ENCODE measurements at places on chromosomes 2 and 18.

DNA sequence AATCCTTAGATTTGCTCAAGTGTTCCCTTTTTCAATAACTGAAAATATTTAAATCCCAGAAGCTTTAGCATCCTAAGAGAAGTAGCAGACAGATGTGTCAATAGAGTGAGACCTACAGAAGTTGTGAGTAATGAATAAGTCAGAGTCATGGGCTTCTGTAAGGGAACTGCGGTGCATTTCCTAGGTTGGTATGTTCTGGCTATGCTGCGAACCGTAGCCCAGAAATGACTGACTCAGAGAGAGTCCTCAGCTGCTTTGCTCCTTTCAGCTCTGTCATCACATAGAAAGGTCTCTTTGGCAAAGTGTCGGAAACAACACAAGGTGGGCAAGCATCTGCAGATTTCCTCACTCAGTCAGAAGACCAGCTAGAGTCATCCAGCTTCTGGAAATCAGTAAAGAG, 297.1 kb downstream of the ARHGAP15 start:
- no peak for DNase-seq

GRCh38 chr2:190997526-190998113, 16.4 kb downstream of the STAT1 start:
- DNase-seq, result no peak

- DNase-seq, result peak; percentile 5
Measured at GRCh38 chr2:149167001-149167780, 128.7 kb downstream of the LYPD6B start.

DNA sequence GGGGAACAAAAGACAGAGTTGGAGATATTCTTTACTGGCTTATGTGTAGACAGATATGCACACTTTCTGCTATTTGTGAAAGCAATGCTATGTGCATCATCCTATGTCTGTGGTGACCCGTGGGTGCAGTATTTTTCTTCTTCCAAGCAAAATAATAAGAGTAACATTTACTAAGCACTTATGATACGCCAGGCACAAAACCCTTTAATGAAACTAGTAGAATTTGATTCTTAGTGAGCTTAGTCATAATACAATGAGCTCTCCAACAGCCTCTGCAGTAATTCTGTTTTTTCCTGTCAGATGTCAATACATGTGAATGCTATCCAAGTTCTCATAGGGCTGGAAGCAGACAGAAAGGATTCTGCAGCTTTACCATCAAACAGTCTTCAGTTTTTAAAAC, 130.6 kb downstream of the RAD51AP2 start:
- no peak for DNase-seq

GRCh38 chr2:186725783-186726182, 31.9 kb downstream of the FAM171B start:
- DNase-seq, result no peak

DNA sequence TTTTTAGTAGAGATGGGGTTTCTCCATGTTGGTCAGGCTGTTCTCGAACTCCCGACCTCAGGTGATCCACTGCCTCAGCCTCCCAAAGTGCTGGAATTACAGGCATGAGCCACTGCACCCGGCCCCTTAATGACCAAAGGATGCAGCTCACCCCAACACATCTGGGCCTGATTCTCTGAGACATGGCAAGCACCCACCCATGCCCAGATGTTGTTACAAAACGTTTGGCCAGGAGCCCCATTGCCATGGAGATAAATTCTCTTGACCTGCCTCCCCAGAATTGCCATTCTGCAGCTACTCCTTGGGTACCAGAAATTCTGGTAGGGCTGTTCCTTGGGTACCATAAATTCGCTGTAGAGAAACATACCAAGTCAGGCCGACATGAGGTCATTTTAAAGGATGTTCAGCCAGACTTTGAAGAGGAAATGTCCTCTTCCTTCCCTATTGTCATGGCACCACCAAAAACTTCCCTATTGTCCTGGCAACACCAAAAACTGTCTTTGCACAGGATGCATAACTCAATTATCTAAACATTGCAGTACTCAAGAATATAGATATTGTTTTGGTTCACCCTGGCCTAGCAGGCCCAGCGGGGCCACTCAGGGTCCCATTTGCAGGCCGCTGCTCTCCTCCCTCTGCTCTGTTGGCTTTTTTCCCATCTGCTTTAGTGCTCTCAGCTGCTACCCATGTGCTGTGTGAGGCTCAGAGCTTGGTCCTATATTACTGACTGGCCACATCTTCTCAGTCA, 160.9 kb upstream of the TTC39C start:
- no peak for DNase-seq

DNA sequence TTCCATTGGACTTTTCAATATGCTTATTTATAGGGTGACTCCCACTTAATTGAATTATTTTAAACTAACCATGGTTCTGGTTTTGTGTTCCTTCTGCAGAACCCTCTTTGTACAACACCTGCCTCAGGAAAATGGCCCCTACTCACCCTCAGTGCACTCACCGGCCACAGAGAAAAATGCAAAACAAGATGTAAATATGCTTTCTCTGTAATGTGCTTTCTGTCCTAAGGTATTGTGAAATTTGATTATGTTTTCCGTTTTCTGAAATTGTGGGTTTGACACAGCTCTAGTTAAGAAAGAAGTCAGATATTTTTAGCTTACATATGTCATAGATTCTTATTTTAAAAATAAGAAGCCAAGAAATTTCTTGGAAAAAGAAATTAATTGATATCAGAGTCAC, 357.7 kb upstream of the SMIM21 start:
- no peak for DNase-seq

DNA sequence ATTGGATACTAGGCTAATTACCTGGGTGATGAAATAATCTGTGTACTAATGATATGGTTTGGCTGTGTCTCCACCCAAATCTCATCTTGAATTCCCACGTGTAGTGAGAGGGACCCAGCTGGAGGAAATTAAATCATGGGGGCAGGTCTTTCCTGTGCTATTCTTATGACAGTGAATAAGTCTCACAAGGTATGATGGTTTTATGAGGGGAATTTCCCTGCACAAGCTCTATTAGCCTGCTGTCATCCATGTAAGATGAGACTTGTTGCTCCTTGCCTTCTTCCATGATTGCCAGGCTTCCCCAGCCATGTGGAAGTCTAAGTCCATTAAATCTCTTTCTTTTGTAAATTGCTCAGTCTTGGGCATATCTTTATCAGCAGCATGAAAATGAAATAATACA, 394.1 kb upstream of the SYT4 start:
- no peak for DNase-seq

DNA sequence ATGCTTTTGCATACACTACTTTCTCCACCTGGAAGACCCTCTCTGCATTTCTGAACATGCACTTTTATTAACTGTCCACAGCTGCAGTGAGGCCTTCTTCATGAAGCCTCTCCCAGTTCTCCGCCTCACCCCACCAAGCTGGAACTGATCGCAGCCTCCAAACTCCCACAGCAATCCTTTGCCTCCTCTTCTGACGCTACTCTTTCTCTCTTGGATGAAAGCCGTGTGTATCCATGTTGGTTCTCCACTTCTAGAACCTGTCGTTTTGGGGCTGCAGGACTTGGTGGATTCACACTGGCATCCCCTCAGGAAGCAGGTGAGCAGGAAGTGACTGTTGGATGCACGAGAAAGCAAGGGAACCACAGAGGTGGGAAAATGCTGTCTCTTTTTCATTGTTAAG, 288.6 kb downstream of the MYCN start:
- no peak for DNase-seq

GRCh38 chr2:53655256-53655655, 112.3 kb upstream of the CHAC2 start:
- no peak for DNase-seq

GRCh38 chr2:8685697-8686358, 4.0 kb downstream of the ID2 start:
- DNase-seq, result peak; percentile 70

GRCh38 chr2:59282374-59283057, 1041.4 kb upstream of the FANCL start:
- no peak for DNase-seq

DNA sequence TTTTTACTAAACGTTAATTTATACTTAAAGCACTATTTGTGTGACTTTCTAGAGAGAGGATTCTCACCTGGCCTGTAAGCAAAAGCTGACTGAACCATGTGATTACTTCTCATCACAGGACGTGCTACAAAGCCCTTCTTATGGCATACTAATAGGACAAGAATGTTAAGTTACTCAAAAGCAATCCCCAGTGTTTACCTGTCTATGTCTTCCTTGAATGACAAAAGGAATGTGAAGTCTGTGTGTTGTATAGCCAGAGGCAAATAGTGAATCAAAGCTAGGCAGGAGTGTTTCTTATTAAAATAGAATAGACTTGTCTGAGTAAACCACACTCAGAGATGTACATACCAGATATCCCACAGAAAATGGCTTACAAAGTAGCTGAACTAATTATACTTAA, 1465.5 kb downstream of the SUCLG1 start:
- DNase-seq, result no peak

DNA sequence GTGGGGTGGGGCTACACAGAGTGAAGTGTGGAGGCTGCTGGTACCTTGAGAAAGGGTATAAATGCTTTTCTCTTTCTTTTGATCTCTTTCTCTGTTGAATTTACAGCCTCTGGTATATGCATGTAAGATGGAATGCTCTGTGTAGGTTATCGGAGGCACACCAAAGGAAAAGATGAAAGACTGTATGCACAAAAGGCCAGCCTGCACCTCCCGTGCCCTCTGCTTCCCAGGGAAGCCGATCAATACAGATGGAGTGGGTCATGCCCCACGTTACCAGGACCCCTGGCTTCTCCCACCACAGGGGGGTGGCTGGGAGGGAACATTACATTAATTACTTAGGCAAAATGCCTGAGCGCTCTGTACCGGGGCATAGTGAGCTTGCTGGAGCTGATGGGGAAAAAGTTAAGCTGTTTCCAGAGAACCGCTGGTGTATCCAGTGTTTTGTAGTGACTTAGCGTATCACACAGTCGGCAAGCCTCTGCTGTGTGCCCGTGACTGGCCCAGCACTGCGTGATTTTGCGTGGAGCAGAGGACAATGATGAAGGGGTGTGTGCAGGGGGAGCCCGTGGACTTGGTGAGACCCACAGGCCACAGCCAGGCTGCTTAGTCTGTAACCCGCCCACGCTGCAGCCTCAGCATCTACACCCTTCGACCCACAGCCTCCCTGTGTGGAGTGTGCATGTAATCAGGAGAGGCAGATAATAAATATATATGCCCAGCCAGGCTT, 8.0 kb downstream of the ALLC start:
- DNase-seq, result no peak

GRCh38 chr2:219643788-219644398, 16.5 kb downstream of the SLC4A3 start:
- DNase-seq, result no peak

DNA sequence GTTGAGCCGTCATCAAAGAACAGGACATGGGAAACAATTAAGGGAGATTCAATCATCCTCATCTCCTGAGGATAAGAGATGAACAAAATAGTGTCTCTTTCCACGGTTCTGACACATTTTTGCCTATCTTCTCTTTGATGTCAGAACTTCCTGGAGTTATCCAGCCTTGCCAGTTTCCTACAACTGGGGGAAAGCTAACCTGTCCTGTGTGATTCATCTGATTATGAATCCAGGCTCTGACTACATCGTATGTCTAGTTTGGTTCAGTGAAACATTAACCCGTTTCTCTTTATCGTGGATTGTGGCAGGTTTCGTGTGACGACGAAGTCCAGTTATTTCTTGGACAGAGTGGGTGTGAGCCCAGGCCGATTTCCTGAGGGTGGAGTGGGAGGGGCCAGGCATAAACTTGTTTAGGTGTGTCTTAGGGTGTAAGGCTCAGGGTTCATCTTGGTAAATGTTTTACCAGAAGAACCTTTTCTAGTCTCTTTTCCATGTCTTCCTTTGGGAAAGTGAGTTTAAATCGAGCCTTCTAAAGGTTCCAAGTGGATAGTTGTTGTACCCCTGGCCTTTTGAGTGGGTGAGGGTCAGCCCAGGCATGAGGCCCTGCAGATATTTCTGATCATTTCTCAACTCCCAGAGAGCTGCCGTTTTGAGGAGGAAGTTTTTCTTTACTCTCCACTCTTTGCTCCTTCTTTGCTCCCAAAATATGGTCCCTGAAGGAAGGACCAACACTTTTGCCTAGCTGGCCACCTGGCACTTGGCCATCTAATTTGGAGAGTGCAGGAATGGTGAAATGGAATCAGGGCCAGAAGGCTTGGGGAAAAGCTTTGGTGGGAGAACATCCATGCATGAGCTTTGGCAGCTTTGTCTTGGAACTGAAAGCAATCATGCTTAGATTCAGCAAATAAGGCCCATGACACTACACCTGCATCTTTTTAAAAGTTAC, 50.4 kb upstream of the FZD5 start:
- DNase-seq, result no peak

DNA sequence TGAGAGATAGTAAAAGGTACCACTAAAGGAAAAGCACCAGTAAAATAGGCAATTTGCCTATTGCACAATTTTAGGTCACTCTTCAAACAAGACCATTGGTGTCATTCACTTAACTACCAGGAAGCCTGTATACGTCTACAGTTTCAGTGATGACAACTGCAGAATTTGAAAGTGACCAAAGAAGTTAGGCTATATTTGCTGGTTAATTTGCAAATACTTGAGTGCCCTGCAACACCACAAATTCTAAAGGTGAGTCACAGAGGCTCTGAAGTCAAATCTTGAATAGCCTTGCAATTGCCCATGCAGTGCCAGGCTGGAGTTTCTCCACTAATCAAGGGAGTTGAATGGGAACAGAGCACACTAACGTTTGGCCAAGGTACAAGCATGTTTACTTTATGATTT, 128.7 kb upstream of the CCDC68 start:
- no peak for DNase-seq

DNA sequence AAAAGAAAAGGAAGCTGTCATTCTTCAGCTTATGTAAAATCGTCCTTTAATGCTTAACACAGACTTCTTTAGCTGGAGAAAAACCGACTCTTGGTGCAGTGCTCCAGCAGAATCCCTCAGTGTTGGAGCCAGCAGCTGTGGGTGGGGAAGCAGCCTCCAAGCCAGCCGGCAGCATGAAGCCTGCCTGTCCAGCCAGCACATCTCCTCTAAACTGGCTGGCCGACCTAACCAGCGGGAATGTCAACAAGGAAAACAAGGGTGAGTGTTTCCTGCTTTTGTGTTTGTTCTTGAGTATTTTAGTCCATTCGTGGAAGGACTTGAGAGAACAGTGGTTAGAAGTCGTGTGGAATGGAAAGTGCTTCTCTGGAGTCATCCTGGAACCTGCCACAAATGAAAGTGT, 38.9 kb downstream of the KDM3A start:
- no peak for DNase-seq

- no peak for DNase-seq
Measured at GRCh38 chr2:17813010-17813741, 3.1 kb upstream of the MSGN1 start.

- peak; percentile 25 for DNase-seq
Measured at GRCh38 chr2:147689220-147689909, 155.5 kb upstream of the ACVR2A start.

GRCh38 chr18:56869189-56869777, 218.1 kb downstream of the WDR7 start:
- DNase-seq, result peak; percentile 28

All from CD4-positive, alpha-beta T cell treated with Interferon alpha-2 for 1 hour (primary cell).